NCI-H1694 (cell line): ENCODE measurements at places on chromosomes 2 and 18.

DNA sequence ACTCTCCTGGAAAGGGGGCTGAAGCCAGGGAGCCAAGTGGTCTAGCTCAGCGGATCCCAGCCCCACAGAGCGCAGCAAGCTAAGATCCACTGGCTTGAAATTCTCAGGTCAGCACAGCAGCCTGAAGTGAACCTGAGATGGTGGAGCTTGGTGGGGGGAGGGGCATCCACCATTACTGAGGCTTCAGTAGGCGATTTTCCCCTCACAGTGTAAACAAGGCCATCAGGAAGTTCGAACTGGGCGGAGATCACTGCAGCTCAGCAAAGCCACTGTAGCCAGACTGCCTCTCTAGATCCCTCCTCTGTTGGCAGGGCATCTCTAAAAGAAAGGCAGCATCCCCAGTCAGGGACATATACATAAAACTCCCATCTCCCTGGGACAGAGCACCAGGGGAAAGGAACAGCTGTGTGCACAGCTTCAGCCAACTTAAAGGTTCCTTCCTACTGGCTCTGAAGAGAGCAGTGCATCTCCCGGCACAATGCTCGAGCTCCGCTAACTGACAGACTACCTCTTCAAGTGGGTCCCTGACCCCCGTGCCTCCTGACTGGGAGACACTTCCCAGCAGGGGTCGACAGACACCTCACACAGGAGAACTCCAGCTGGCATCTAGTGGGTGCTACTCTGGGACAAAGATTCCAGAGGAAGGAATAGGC is 282.3 kb upstream of the EPC2 start:
- no peak for DNase-seq

DNA sequence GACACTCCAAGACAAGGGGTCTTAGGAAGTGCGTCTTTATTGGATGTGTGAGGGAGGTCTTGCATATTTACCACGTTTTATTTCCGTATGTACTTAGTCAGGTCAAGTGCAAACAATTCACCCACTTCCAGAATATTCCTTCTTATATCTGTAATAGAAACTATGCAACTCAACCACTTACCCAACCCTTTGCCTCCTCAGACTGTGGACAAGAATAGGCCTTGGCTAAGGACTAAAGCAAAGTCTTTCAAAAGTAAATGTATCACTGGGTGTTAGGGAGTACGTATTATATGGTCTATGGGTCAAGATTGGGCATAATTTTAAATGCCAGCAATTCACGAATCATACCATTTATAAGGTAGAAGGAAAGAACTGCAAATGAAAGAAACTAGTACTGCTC is 484.8 kb downstream of the MBD2 start:
- no peak for DNase-seq

DNA sequence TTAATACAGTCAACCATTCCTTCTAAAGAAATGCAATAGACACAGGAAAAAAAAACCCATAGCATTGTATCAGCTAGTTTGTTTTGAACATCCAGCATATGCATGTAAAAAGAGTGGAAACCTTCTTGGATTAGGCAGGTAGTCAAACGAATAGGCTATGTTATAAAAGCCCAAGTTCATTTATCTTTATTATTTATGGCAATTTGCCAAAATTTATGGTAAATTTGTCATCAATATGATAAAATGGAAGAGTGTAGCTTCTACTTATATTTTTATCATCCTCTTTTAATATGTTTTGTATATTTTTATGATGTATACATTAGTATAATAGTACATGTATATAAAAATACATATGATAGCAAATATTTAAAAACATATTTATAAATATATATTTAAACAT is 23.9 kb downstream of the DSC1 start:
- no peak for DNase-seq

DNA sequence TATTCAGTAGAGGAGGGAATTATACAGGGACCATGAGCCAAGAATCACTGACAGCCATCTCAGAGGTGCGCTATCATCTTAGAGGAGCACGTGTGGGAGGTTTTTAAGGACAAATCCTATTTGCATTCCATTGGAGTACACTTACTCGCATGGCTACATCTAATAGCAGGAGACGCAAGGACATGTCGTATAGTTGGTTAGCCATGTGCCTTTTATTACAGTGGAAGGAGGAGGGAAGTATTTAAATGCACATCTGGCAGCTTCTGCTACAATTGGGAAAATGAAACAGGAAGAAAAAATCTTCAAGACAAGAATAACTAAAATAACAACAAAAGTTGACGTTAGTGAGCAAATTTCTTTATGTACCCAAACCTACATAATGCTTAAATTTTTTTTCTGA is 86.5 kb upstream of the UGP2 start:
- no peak for DNase-seq

GRCh38 chr2:108409768-108410167 is 32.0 kb downstream of the SULT1C4 start:
- no peak for DNase-seq

DNA sequence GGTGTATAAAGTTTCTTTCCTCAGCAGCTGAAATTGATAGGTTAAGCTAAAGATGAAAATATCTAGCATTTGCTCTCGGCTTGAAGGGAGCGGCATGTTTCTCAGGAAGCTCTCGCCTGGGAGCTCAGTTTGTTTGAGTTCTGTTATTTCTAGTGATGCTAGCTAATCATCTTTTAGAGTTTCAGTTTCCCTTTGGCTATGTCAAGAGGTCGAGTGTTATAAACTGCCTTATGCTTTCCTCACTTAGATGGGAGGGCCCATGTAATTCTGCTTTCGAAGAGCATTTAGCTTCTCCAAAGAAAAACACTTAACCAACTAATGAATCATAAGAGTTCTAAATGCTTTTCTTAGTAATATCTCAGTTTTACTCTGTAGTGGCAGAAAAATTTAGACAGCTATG is 33.6 kb downstream of the PLCL1 start:
- DNase-seq, result no peak

DNA sequence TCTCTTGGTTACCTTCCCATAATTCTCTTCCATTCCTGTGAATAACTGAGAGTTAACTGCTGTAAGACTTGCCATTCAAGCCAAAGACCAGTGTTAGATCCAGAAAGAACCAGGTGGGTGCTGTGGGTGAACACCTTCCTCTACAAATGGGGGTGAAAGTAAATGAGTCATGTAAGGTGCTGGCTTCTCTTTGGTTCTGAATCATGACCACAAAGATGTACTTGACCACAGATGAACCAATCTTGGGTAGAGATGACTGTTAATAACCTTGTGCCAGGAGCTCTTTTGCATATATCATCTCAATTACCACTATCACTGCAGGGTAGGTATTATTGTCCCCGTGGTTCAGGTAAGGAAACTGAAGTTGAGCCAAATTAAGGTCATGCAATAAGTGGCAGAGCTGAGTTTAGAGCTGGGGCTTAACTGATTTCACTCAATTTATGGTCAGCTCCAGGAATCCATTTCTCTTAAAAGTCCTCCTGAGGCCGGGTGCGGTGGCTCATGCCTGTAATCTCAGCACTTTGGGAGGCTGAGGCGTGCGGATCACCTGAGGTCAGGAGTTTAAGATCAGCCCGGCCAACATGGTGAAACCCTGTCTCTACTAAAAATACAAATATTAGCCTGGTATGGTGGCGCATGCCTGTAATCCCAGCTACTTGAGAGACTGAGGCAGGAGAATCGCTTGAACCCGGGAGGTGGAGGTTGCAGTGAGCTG is 244.9 kb upstream of the CXCR4 start:
- DNase-seq, result no peak

- DNase-seq, result no peak
Observed at GRCh38 chr18:26097563-26097962, 7.2 kb upstream of the SS18 start.

DNA sequence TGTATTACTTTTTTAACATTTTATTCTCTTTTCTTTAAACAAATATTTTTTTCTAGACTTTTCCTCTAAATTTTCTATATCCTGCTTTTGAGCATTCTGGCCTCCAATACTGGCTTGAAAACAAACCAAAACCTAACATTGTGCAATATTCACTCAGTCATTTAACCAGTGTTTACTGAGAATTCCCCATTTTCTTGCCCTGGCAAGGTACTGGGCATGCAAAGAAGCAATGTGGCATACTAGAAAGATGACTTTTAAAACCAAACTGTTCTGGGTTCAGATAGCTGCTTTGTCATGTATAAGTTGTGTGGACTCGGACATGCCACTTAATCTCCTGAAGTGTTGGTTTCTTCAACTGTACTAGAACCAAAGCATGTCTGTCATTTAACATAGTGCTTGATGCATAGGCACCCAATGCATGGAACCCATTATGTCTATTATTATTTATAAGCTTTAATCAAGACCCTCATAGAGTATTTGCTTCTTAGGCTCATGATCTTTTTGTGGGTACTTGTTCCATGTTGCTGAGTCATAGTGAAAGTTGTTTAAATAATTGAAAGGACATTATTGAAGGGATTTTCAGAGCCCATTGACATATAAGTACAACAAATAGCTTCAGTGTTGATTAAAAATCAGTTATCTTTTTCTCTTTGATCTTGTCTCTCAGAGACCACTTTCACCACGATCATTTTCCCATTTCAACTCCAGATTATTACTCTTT is 185.4 kb upstream of the OSR1 start:
- DNase-seq, result no peak

DNA sequence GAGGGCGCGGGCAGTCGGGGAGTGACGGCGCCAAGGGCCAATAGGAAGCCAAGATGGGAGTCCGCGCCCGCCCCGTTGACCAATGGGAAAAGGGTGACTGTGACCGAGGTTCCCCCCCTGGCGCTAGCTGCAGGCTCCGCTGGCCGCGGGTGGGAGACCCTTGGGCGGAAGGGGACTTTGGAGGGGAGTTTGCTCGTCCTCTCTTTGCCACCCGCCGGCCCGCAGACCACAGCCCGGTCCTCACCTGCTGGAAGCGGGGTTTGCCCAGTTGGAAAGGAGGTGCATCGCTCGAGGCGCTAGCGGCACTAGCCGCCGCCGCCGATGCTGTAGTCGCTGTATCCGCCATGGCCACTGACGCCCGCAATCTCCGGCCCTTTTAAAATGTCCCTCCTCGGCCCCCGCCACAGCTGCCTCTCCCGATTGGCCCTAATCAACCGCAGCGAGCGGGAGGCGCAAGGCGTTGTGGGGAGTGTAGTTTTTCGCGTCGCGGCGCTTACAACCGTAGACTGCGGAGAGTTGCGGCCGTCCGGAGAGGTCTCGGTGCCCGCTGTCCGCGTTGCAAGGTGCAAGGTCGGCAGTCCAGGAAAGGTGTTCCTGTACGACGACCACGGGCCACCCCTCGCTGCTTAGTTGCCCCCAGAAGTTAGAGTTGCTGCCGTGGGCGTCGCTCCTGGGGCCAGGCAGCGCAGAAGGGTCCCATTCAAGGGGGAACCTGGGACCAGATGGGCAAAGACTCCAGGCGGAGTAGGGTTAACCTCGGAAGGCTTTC is at the start of gene SFXN5:
Gene SFXN5, minus strand, starts transcription at position 353 of the 769 bp plus-strand sequence. Its CDS starts 7 bp downstream, at position 346.
- peak; percentile 84 for DNase-seq

GRCh38 chr2:23420091-23420839 is 35.3 kb downstream of the KLHL29 start:
- DNase-seq, result no peak

DNA sequence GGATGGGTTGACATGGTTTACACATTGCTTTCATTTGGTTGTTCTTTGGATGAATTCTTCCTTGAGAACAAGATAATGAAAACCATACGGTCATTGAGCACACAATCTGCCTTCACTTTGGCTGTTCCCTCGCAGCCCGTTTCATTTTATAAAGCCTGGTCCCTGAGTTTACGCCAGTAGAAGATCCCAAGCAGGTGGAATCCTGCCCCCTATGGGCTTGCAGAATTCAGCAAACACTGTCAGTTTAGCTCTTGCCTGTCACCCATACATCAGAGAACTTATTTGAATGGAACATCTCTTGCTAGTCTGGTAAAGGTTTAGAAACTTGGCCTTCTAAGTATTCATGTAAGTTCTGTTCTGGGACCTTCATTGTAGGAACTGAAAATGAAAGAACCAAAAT is 666.4 kb upstream of the ZEB2 start:
- DNase-seq, result no peak

DNA sequence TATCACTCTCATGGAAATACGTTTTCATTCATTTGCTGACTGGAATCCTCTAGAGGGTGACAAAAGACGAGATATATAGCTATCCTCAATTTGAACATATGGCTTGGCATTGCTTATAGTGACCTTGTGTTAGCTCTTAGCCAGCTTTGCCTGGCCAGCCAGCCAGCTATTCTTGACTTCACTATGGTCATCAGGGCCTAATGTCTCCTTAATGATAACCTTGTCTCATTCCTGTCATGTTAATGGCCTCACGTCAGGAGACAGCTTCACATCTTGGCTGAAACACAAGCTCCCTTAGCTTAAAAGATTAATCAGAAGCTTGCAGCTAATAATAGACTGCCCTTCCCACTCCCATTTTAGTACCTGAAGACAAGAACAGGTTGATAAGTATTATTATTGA is 1517.5 kb upstream of the PIK3C3 start:
- DNase-seq, result no peak

DNA sequence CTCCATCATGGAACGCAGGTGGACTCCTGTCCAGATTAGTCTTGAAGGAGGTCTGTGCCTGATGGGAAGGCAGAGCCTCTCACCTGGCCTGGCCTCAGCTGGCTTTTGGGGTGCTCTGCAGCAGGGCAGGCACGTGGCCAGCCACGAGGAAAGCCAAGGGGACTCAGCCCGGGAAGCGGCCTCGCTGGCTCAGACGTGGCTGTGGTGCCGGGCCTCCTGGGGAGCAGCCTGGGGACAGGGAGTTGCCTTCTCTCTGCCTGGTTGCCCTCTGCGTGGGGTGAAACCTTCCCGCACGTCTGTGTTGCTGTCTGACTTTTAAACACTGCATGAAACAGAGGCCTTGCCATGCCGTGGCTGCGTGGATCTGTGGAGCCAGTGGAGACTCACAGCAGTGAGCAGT is 45.0 kb downstream of the RTP5 start:
- no peak for DNase-seq

DNA sequence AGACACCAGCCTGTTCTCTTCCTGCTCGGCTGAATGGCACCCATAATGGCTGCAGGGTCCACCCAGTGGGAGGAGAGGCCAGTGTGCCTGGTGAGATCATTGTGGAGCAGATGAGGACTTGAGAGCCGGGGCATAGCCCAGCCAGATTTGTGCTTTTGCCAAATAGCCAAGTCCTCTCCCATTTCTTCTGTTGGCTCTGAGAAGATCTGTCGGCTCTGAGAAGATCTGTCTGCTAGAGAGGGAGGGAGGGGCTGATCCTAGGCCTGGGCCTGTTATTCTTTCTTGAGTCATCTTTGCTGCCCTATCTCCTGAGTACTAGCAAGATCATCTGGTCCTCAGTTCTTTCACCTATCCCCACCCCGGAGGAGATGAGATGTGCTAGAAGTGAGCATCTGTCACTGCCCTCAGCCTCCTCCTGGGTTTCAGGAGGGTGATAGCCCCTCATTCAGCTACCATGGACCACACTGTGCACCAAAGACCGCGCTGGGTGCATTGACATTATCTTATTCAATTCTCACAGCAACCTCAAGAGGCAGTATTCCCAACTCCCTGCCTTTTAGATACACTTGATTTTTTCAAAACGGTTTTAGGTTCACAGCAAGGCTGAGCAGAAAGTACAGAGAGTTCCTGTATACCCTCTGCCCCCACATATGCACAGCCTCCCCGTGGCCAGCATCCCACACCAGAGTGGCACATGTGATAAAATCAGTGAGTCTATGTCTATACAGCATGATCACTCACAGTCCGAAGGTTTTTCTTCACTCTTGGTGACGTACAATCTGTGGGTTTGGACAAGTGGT is 98.6 kb downstream of the CAPN13 start:
- DNase-seq, result no peak
